Fibroblast of the aortic adventitia (primary cell): ENCODE measurements at places on chromosomes 5 and 9.

DNA sequence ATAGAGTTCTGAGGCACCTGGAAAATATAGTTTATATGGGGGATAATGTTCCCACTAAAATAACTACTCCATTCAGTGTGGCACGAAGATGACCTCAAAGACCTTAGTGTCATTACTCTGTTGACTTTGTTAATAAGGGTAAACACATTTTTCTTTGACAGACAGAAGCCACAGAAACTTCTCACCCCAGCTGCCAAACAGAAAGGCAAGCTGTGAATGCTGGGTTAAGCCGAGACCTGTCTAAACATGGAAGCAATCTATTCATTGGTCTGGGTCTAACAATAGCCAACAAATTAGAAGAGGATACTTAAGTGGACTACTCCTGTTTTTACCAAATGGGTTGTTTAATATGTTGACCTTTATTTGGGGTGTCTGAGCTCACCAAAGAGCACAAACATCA is 171.4 kb downstream of the TLE1 start:
- no peak for DNase-seq

- no peak for DNase-seq
Measured at GRCh38 chr5:98099448-98100105, 673.9 kb upstream of the RGMB start.

DNA sequence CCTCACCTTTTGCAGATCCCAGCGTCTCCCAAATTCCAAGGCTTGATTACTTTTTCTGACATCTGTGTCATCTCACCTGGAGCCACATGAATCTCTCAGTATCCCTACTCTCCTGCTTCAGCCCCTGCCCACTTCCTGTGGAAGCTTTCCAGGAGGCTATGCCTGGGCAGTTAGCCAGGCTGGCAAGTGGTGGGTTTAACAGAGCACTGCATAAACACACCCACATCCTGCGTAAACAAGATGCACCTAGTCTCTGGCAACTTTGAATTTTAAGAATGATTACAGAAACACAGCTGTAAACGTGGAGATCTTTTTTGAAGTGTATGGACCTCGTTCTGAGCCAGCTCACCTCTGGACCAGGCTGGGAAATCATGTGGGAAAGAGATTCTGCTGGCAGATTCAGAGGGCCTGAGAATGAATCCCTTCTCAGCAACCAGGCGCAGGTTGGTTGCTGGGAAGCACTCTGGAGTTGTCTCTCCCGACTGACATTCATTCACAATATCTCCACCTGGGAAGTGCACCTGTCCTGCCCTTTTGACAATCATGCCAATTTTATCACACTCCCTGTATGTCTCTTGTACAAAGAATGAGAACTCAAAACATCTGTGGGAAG is 55.7 kb upstream of the FANCC start:
- DNase-seq: no peak

DNA sequence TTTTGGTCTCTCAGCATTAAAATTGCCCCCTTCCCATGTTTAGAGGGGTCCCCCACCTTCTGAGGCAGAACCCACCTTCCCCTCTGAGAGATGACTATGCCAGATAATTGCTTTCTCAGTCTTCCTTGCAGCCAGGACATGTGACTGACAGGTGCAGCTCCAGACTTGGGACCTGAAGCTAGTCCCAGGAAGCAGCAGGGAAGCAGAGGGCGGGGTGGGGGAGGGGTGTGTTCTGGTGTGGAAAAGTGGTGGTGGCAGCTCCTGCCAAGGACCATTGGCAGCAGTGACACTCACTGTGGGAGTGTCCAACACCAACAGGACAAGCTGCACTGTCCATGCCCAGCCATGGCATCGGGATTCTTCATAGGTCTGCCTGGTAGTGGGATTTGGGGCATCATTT is 2.3 kb downstream of the EIF4E1B start:
- no peak for DNase-seq
